ENCODE measurements at places on chromosomes 1 and 21.
A peak's percentile ranks its signal among the peaks of the same experiment; 100 is the strongest.

DNA sequence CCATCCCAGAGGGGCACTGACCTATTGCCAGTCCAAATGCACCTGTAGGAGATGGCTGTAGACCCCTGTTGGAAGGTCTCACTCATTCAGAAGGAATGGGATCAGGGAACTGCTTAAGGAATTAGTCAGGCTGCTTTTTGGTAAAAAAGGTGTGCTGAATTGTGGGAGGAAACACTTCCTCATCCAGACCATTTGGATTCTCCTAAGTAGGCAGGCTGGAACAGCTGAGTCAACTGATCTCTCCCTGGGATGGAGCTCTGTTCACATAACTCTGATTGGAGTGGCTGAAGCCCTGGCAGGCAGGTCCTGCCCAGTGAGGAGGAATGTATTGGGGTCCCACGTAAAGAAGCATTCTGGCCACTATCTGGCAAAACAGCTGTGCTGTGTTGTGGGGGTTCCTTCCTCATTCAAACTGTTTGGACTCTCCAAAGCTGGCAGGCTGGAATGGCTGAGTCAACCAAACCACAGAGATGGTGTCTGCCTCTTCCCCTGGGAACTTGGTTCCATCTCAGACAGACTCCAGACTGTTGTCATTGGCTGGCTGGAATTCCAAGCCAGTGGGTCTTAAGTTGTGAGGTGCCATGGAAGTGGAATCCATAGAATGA lies 70.7 kb upstream of the PDC start:
- no peak for DNase-seq

GRCh38 chr1:166084613-166085012 lies 82.2 kb downstream of the FAM78B start:
- no peak for DNase-seq

- DNase-seq: no peak
Observed at GRCh38 chr21:22351076-22351475, 1352.9 kb downstream of the NCAM2 start.

DNA sequence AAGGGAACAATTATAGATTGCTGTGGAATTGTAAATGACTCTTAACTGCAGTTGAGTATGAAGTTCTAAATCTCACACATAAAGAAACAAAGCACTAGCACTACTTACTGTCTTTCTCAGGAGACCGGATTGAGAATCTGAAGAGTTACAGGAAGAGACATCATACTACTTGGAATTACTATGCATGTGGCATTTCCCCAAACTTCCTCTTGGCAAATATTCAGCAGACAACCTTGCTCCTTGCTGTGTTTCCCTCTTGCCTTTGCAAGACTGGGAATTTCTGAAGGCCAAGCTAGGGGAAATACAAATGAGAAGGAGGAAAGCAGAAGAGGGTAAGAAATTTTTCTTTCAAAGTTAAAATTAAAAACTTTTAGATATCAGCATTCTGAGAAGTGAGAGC lies 173.6 kb upstream of the KCTD3 start:
- no peak for DNase-seq

DNA sequence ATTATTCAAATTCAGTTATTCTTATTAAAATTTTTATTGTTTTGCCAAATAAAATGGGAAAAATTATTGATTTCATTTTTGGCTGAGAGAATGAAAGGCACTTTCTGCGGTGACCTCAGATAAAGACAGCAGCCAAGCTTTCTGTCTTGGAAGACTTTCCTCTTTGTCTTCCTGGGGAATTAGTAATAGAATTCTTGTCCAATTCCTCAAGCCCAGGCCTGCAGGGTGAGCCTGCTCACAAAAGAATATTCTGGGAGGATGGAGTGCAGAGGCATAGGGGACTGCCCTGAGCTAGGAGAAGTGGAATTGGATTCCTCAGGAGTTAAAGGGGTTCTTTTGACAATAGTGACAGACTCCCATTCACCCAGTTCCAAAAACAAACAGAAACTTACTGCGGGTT lies 614.5 kb upstream of the ADGRL2 start:
- DNase-seq: no peak

DNA sequence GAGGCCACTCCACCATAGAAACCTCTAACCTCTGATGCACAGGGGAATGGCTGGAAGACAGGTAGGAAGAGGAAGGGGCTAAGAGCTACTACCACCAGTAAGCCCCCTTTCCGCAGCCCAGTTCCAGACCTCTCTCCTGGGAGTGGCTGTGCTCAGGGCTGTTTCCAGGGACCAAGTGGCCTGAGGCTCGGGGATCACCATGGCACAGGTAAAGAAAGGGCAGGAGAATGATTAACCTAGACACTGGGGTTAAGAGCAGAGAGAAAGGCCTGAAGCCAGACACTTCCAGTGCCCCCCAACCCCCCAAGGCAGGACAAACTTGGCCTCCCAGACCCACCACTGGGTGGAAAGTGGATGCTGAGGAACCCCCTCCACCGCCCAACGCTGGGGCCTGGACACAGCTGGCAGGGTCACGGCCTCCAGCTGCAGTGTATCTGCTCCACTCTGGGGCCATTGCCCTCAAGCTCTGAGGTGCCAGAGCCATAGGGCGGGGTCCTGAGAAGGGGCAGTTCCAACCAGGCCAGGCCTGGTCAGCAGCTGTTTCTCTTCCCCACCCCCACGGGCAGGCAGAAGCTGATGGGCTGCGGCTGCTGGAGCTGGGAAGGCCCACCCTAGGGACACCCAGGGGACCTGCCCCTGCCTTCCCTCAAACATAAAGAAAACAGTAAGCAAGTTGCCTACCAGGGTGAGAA lies 2.6 kb downstream of the TAGLN2 start:
- DNase-seq: peak; percentile 32

DNA sequence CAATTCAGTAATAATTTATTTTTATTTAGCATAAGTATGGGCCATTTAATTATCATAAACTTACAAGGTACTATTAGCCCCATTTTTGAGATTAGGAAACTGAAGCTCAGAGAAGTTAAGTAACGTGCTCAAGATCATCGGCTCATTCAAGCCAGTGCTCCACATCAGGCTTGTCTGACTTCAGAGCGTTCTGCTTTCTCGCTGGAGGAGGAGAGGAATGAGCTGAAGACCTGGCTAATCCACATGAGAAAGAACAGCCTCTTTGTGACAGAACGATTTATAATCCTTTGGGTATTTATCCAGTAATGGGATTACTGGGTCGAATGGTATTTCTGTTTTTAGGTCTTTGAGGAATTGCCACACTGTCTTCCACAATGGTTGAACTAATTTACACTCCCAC lies 39.7 kb downstream of the DDX20 start:
- no peak for DNase-seq

- DNase-seq: no peak
Observed at GRCh38 chr1:33348194-33348593, 27.3 kb upstream of the A3GALT2 start.

DNA sequence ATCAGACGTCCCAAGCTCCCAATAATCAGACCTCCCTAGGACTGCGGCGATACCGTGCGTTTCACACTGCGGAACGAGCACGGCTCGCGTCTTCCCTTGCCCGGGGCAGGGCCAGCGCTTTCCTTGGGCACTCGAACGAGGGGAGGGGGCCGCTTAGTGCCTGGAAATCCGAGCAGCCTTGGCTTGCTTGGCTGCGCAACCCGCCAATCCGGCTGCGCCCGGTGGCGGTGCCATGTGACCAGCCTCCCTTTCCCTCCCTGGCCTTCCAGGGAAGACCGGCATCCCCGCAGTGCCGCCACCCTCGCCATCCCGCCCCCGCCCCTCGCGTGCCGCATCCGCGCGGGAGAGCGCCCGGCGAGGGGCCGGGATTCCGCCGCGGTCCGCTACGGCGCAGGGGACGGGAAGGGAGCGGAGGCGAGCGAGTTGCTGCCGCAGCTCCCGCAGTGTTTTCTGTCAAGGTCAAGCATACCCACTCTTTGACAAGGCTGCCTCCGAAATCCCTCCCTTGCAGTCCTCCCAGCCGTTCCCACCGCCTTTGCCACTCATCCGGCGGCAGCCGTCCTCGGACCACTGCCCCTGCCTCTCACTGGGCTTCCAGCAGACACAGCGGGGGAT lies 8.3 kb upstream of the RNF19B start:
- DNase-seq: peak; percentile 78

DNA sequence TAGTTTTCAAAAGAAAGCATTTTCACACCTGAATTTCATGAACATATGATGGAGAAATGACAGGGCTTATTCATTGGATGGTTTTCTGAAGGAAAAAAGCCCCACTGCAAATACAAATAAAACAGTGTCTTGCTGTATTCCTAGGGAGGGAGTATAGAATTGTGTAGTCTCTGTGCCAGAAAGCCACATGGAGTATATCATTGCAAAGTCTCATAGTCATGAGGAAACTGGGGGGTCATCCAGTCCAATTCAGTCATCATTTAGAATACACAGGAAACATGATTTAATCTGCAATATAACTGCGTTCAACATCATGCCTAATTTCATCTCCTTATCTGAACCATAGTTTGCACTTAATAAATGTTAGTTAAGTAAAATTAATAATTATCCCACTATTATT lies 222.3 kb downstream of the NTNG1 start:
- DNase-seq: no peak

DNA sequence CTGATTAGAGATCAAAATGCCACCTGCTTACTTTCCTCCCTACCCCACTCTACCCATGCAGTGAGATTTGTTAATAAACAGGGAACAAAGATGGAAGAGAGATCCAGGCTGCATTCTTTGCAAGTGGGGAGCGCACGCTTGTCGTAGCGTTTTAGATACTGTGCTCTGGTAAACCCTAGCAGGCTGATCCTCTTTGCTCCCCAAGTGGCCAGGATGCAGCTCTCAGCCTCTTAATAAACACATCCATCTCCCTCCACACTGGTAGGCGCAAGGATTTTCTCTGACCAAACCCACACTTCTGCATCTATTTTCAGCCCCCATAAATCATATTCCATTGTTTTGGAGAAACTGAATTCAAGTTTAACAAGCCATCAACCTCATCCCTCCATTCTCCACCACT lies 2.9 kb downstream of the PGBD5 start:
- DNase-seq: no peak

DNA sequence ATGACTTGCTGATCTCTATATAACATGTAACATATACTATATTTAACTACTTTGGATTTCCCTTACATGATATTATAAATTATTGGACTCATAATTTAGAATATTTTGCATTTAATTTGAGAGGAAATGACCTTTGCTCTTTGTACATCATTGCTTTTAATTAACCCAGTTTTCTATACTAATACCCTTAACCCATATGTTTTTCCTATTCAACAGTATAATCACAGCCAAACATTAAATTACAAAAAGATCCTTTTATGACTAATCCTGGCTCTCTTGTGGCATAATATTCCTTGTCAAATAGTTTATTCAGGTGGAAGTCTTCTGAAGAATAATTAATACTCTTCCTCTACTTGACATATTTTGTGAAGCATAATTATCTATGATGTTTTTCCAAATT lies 56.0 kb upstream of the GPR52 start:
- DNase-seq: no peak

- no peak for DNase-seq
Observed at GRCh38 chr1:172658871-172659453, at the start of gene FASLG. Gene FASLG, plus strand, starts transcription at chr1:172659103. Its CDS starts 99 bp downstream, at chr1:172659202.

DNA sequence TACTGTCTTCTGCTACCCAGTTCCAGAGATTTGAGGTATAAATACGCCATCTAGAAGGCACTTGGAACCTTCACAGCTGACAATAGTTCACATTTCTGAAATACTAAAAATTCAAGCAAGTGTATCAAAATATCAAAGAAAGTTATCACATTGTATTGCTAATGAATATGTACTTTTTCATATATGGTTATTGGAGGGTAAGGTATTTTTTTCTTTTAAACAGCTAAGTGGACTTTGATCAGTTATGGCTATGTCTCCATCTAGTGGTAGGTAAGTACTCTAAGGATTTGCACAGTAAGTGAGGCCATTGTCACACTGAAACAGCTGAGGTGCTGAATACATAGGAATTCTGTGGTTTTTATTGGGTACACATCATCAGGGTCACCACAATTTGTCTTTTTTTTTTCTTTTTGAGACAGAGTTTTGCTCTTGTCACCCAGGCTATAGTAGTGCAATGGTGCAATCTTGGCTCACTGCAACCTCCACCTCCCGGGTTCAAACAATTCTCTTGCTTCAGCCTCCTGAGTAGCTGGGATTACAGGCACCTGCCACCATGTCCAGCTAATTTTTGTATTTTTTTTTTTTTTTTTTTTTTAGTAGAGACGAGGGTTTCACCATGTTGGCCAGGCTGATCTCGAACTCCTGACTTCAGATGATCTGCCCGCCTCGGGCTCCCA lies 49.1 kb upstream of the CR2 start:
- DNase-seq: peak; percentile 59

- peak; percentile 55 for DNase-seq
Observed at GRCh38 chr1:9596415-9597123, 7.9 kb downstream of the TMEM201 start.

GRCh38 chr1:54500107-54500431 lies 48.0 kb upstream of the ACOT11 start:
- DNase-seq: no peak

DNA sequence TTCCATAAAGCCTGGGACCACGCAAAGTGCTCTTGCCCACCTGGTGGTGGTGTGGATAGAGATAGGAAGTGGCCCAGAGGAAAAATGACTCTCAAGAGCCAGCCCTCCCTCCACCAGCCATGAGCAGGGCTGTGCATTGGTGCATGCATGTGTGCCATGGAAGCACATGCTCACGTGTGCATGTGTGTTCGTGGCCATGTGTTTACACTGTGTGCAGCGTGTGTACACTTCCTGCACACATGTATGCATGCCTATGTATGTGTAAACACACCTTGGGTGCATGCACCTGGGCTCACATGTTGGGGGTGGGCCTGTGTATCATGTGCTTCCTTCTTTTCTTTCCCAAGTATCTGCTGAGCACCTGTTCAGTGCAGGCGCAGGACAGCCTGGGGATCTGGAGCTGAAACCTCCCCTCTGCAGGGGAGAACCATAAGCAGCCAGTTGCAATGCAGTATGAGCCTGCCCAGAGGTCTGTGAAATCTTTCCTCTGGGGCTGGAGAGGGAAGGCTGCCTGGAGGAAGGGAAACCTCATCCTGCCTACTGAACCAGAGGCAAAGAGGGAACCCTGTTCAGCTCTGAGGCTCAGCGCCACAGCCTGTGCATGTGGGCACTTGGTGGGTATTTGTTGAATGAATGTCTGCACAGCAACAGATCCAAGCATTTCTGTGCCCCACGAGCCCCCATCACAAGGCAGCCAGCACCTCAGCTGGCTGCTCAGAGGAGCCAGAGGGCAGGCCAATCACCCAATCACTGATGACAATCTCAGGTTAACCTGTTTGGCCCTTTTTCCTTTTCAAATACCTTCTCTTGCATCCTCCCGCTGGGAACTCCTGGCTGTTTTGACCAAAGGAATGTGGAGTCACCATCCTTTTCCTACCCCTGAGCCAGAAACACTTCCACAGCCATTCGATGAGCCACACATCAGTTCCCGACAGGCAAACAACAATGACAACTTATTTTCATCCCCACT lies 327.0 kb downstream of the NPHP4 start:
- DNase-seq: no peak

GRCh38 chr1:111959436-111959835 lies 30.0 kb downstream of the KCND3 start:
- DNase-seq: no peak

DNA sequence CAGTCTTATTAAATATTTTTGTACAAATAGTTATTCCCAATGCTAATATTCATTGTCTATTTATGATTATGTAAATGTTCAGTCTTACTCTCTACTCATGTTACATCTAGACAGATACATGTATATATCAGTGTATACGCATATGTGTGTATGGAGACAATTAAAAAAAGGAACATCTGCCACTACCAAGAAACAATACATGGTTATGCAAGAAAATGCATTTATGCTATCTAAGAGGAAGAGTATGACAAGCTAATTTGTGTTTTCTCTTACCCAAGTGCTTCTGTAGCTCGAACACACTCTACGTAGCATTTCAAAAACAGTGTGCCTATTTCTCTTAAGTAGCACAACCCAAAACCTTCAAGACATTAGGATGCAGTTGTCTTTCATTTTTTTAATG lies 6.1 kb upstream of the RLF start:
- DNase-seq: no peak

Data from COR-L47 (cell line).